Esophagus squamous epithelium (tissue), 5 donors: ENCODE measurements at places on chromosomes 12 and 14.

DNA sequence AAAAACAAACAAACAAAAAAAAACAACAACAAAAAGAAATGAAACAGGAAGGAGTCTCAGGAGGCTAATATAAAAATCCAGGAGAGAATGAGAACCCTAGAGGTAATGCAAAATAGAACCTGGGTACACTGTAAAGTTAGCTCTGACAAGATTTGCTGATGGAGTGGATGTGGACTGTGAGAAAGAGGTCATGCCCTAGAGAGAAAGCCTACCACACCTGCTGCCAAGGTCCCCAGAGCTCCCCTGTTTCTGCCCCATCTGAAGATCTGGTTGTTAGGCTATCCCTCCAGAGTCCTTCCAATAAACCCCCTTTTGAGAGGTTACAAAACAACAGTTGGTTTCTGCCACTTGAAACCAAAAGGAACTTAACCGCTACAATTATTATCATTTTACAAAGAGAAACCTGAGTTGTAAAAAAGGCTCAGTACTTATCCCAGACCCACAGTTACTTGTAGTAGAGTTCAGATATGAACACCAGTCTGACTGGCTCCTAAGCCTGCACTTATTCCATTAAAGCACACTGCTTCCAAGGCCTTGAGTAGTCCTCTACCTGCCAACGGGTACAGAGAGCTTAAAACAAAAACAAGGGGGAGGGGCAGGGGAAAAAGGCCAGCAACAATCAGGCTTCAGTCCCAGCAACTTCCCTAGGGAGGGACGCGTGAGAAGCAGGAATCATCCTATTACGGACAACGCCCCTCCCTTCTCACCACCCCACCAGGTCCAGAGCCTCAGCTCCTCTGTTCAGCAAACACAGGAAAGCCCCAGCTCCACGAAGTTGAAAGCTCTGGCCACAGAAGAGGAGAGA is 27.7 kb downstream of the PPP1R13B start:
- DNase-seq, result no peak

GRCh38 chr12:74051848-74052247 is 485.8 kb upstream of the ATXN7L3B start:
- no peak for DNase-seq

GRCh38 chr12:7060353-7060954 is at the start of gene C1S:
TSS of gene C1S (plus strand) at chr12:7060718. CDS start at chr12:7061913, 1,195 bp downstream.
- no peak for DNase-seq

- DNase-seq, result no peak
These were observed 515 bp upstream of the ABCC9 start for GRCh38 chr12:21941506-21942376.

GRCh38 chr14:96205978-96206360 is 1.3 kb downstream of the BDKRB2 start:
- DNase-seq, result no peak

GRCh38 chr12:117552971-117553370 is 191.5 kb upstream of the NOS1 start:
- DNase-seq, result no peak

DNA sequence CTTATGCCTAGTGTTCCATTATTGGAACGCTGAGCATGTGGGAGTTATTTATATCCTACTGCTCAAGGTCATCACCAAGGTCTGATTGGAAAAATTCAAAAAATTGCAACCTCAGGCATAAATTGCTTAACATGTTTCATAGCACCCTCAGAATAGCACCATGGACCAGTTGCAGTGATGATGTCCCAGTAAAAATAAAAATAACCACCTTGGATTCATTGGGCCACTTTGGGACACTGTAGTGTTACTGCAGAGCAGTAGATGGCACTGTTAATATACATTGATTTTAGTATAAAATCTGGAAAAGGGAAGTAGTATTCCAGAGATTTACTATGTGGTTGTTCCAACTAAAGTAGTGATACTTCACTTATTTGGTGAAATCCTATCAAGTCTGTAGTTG is 31.0 kb upstream of the PTCSC3 start:
- DNase-seq, result no peak

DNA sequence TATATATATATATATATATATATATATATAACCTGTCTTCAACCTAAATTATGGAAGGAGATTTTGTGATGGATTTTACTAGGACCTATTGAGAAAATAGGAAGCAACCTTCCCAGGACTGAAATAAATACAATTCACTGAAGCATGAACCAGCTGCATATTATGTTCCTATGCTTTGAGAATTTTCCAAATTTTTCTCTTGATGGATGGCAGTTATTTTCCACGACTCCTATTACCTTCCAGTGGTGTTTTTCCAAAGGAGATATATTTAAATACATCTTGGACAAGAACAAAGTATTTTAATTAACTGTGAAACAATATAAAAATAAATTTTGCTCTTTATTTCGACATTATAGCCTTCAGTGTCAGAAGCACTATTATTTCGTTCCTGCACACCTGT is 87.9 kb downstream of the TMTC1 start:
- DNase-seq, result no peak

DNA sequence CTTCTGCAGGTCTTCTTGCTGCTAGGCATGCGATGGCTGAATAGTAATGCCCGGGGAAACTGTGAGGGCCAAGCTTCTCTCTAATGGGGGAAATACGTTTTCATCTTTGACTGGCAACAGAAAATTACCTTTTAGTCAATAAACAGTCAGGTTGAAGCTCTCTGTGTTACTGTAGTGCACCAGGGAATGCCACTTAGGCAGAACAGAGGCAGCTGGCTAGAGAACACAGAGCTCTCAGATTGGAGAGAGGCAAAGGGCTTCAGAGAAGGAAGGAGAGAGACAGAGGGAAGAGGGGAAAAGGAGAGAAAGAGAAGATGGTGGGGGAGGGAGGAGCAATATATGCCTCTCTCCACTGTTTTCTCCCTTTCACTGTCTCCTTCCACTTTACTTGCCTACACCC is 6.7 kb downstream of the HSD17B6 start:
- DNase-seq, result no peak
